ENCODE measurements at places on chromosomes 3 and 15.
A peak's percentile ranks its signal among the peaks of the same experiment; 100 is the strongest.

DNA sequence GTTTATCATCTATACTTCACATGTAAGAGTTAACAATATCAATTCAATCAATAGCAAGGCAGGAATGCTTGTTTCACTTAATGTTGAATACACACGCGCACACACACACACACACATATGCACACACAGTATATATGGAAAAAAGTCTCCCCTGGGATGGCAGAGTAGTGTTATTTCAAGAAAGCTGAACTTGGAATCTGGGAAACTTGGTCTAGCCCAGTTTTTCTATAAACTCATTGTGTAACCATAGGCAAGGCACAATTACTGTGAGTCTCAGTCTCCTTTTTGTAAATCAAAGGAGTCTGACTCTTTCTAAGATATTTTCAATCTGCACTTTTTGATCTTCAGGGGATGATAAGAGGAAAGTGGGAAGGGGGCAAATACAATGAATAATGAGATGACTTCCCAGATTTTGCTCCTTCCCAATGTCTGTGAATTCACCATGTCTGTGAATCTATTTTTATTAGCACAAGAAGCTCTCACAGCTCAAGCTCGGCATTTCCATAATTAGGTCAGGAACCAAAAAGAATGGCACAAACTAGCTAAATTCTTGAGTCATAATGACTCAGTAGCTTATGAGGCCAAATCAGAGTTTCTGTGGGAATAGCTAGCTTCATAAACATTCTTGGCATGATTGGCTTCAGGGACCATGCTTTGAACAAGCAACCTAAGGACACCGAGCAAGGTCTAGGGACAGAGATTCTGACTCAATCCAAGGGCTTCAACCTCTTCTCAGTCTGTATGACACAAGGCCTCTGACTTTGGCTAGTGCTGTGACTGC is 227.4 kb upstream of the DCBLD2 start:
- DNase-seq, result no peak

GRCh38 chr15:50886611-50887345 is 21.7 kb upstream of the AP4E1 start:
- no peak for DNase-seq

- DNase-seq, result no peak
Measured at GRCh38 chr3:100662113-100662823, 47.0 kb upstream of the TFG start.

DNA sequence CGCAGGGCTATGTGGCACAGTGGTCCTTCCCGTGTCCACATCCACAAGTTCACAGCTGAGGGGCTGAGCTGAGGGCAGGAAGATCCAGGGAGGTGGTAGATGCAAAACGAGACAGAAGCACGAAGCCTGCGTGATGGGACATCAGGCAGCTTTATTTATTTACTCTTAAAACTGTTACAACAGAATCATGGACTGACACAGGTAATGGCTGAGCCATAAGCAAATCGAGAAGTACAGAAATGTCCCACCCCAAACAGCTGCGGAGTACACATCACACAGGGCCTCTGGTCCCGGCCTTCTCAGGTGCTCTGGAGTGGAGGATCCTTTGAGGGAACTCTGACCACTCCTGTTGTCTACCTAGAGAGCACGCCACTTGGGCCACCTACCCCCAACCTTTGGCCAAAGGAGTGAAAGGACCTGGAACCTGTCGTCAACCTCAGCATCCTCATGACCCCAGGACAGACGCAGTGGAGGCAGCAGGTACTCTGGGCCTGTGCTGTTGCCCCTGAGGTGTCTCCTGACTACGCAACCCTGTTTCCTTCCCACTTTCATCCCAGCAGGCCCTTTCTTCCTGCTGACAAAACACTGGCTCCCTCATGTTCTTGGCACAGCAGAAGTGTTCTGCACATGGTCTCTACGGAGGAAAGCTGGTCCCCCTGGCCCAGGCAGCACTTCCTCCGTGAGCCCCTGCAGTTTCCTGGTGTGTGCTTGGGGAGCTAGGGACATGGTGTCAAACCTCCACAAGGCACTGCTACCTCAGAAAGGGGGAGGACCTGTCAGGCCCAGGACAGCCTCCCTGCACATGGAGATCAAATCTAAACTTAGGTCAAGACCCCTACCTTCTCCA is 47.8 kb downstream of the DHX30 start:
- DNase-seq, result no peak

DNA sequence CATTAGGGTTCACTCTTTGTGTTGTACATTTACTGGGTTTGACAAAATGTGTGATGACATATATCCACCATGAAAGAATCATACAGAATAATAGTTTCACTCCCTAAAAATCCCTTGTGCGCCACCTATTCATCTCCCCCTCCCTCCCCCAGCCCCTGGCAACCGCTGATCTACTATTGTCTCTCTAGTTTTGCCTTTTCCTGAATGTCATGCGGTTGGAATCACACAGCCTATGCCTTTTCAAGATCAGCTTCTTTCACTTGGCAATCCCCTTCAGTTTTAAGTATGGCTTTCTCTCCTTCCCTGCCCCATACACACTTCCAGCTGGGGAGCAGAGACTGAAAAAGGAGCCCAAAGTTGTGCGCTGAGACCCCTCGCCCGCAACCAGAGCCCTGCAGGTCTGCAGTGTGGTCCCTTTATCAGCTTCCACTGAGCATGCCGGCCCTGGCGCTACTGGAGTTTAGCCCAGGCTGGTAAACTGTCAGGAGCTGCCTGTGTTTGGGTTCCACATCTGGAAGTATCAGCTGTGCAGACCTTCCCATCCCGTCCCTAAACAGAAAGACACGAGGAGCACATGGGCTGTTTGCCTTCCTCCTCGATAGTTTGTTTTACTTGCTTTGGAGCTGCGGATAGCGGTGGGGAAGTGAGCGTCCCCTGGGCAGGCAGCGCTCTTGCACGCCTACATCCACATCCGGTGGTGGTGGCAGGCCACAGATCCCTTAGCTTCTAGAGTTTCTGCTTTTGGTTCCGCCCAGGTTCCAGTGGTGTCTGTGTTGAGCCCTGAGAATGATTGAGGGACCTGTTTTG is 12.3 kb downstream of the BOC start:
- peak; percentile 18 for DNase-seq

GRCh38 chr3:165549037-165549436 is 288.2 kb downstream of the BCHE start:
- no peak for DNase-seq

- peak; percentile 28 for DNase-seq
Measured at GRCh38 chr15:69666921-69667811, 214.5 kb downstream of the RPLP1 start.

- no peak for DNase-seq
Measured at GRCh38 chr3:114558271-114558670, 264.4 kb downstream of the TIGIT start.

DNA sequence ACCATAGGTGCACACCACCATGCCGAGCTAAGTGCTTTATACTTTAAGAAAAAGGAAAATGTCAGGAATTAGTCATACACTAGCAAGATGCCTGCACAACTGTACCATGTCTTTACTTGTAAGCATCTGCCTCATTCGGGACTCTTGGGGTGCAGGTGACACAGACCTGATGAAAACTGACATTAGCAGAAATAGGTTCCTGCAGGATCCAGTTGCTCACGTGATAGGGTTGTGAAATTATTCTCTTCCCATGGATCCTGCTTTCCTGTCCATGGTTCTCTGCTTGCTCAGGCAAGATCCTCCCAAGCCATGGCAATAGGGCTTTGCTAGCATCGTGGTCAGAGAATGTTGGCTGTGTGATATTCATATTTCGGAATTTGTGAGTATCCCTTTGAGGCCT is 10.2 kb upstream of the LHFPL4 start:
- DNase-seq, result no peak

GRCh38 chr15:29631076-29632070 is 190.9 kb downstream of the TJP1 start:
- DNase-seq, result no peak

DNA sequence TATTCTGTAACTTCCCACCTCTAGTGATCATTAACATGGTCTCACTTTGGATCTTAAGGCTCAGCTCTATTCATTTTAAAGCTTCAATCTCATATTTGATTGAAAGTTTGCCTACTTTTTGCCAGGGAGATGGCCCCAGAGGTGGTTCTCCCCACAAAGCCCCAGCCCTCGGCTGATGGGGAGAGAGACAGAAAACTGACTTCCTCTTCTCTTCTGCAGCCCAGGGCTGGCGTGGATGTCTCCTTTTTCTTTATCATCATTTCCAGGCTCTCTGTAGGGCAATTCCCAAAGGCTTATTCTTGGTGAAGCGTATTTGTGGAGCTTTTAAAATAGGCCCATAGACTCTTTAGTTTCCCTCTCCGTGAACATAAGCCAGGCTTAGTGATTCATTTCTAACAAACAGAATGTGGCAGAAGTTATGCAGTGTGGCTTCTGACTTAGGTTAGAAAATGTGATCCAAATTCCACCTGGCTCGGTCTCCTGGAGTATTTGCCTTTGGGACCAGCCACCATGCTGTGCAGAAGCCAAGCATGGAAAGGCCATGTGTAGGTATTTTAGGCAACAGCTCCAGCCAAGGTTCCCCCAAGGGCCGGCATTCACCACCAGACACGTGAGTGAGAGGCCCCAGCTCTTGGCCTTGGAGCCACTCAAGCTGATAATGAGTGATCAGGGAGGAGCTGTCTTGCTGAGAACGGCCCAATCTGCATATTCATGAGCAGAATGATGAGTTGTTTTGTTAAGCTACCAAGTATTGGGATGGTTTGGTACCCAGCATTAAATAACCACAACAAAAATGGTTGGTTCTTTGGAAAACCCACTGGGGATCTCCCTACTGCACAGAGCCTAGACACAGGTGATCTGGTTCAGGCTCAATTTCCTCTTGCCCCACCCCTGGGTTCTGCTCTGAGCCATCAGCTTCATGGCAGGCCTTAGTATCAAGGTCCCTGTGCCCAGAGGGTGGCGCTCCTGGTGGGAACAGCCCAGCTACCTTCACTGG is 353.2 kb upstream of the PROK2 start:
- peak; percentile 40 for DNase-seq

DNA sequence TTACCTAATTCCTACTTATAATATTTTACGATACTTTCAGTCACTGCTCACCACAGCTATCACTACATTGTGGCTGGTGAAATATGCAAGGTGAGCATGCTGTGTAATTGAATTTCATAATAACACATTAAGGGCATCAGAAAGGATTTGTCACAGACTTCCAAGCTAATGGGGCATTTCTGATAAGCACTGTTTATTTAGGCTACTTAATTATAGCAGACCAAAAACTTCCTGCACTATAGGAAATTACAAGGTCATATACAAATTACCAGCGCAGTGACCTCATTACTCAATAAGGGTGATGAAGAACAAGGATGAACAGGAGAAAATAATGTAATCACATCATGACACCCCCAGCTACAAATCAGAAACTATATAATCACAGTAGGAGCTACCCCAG is 88.6 kb upstream of the FAM3D start:
- no peak for DNase-seq

DNA sequence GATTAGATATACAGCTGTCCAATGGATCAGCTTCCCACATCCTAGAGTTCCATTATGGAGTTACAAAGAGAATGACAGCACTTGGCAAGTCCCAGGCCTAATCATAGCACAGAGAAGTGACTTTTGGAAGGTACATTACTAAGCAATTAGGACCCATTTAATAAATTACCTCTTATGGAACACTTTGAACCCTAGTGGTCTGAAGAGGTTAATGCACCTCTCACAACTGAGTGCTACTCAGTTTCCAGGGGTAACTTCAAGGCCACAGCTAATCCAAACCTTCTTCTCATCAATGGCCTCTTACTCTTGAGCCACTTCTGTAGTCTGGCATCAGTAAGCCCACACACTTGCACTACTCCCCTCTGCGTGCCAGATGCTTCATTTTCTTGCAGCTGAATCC is 34.9 kb upstream of the MEIS2 start:
- DNase-seq, result peak; percentile 6

- no peak for DNase-seq
Measured at GRCh38 chr3:195839260-195840010, 27.7 kb upstream of the MUC4 start.

DNA sequence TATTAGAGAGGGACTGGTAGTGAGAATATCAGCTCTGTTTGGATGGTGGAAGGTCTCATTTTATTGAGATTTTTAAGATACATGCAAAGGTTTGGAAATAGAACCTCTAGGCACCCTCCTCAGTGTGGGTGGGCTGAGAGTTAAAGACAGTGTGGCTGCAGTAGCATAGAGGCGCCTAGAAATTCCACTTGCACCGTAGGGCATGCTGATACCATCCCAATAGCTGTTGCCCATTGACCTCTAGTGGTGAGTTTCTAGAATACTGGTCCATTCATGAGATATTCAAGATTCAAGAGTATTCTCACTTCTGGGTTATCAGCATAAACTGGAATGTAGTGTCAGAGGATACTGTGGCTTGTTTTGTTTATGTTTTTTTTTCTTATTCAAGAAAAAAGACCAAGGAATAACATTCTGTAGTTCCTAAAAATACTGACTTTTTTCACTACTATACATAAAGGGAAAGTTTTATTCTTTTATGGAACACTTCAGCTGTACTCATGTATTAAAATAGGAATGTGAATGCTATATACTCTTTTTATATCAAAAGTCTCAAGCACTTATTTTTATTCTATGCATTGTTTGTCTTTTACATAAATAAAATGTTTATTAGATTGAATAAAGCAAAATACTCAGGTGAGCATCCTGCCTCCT is 87.2 kb downstream of the TGFBR2 start:
- peak; percentile 67 for DNase-seq

DNA sequence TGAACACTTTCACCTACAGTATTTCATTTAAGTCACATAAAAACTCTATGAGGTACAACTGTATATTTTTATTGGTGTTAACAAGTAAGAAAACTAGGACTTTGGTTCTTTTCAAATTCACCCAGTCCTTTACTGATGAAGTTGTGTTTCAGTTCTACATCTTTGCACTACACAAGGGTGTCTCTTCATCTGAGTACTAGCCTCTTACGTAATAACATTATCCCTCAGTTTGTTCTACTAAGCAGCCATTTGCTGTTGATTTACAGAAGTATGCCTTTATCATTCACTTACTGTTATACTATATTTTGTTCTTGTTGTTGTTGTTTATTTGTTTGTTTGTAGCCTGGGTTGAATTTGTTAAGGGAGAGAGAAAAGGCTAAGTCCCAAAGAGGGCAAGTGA is 311.9 kb downstream of the PLOD2 start:
- DNase-seq, result no peak

- no peak for DNase-seq
Measured at GRCh38 chr15:26421065-26421464, 351.8 kb downstream of the GABRB3 start.

GRCh38 chr3:115709931-115710330 is 86.6 kb downstream of the GAP43 start:
- no peak for DNase-seq

Measured in germinal center (tissue), 1 donor.